ENCODE measurements at places on chromosomes 16 and 17.

DNA sequence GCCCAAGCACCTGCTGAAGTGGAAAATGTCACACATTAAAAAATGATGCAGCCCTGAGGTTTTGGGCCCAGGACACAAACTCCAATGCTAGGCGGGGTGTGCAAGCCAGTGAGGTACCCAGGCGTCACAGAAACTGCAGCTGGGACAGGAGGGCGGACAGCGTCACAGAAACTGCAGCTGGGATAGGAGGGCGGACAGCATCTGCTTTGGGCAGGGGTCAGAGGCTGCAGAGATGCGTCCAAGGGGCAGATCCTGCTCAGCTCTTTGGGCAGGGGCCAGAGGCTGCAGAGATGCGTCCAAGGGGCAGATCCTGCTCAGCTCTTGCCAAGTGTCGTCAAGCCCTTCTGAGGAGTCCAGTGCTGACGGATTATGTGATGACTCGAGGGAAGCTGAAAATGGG, 43.9 kb upstream of the RCVRN start:
- DNase-seq = no peak

DNA sequence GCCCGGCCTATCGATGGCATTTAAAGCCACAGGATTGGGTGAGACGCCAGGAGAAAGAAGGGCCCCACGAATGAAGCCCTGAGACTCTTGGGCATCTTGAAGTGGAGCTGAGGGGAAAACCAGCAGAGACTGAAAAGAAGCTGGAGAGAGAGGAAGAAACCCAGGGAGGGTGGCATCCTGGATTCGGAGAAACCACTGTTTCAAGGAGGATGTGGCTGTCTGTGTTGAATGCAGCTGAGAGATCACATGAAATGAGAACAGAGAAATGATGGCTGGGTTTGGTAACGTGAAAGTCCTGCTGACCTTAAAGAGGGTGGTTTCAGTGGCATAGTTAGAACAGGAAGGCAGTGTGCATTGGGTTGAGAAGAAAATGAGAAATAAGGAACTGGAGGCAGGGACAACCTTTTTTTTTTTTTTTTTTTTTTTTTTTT, 3.8 kb downstream of the TNFSF12 start:
- peak; percentile 60 for DNase-seq

- no peak for DNase-seq
Measured at GRCh38 chr16:88303890-88304819, 78.6 kb upstream of the ZNF469 start.

GRCh38 chr17:4186357-4186881, 43.4 kb downstream of the CYB5D2 start:
- no peak for DNase-seq

DNA sequence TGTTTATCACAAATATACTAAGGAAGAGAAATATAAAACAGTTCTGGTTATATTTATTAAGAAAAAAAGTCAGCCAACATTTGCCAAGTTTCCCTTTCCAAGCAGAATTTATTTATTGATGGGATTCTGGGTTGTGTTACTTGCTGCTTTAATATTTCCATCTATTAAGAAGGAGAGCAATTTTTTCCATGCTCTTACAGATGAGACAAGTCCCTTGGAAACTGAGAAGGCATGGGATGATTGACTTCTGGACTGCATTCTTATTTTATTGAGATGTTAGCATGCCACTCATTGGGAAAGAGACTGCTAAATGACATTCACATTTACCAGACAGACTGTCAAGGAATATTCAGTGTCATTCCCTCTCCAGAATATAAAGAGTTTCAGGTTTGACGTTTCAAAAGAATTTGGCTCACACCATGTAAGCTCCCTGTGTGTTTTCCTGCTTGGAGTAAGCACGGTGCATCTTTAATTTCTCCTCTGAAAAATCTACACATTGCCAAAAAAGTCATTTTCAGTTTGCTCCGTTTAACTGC, 1565.2 kb upstream of the GOT2 start:
- DNase-seq = no peak

DNA sequence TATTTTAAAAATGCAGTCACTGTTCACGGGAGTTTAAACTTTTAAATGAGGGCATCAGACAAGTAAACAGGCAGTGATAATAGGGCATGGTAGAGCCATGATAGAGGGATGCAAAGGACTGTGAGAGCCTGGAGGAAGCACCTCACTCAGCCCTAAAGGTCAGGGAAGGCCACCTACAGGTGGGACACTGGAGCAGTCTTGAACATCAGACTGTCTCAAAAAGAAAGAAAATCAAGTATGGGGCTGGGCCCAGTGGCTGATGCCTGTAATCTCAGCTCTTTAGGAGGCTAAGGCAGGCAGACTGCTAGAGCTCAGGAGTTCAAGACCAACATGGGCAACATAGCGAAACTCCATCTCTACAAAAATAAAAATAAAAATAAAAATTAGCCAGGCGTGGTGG, 31.0 kb upstream of the DHRS7B start:
- DNase-seq = no peak

- no peak for DNase-seq
Measured at GRCh38 chr16:89365044-89365467, 125.3 kb downstream of the ANKRD11 start.

- no peak for DNase-seq
Measured at GRCh38 chr17:40092581-40092980, 7.8 kb downstream of the NR1D1 start.

DNA sequence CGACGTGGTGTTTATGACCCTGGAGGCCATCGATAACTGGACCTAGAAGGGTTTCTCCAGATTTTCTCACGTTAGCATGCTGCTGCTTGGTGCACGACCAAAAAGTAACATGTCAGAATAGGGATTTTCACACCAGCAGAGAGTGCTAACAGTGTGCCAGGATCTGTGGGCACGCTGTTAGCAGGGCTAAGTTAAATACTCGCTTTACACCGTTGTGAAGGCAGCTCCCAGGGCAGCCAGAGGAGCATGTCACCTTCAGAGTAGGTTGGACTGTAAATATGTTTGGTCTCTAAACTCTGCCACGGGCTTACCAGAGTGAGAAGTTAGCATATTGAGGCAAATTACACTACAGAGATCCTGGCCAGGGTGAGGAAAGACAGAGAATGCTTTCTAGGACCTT, 113.2 kb upstream of the TBX2 start:
- no peak for DNase-seq

- DNase-seq = no peak
Measured at GRCh38 chr16:4260360-4260759, 12.5 kb downstream of the TFAP4 start.

- DNase-seq = peak; percentile 22
Measured at GRCh38 chr16:85982563-85982939, 83.6 kb downstream of the IRF8 start.

DNA sequence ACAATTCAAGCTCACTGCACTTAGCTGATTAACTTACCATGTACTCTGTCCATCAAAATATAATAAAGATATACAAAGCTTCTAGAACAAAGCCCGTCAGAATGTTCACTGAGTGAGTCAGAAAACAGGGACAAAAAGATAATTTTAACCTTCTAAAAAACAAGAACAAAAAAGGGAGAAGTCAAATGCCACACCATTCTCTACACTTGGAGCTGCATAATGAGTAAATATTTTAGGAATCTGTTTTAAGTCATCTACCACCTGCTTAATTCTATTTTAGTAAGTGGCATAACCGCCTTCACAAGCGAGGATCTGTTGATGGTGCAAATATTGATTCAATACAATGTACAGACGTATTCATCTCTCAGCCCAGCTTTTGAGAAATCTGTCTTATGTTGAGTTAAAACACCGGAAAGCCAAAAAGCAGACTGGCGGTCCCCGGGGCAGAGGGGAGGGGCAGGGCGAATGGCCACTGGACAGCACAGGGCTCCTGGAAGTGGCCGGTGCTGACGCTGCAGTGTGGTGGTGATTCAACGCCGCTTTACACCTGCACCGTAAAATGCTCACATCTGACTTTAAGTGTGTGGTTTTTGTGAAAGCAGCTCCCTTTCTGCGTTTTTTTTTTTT, 20.1 kb downstream of the RAB40B start:
- DNase-seq = no peak

GRCh38 chr17:8312251-8312650, 2.2 kb downstream of the ARHGEF15 start:
- no peak for DNase-seq
